Prostate gland (tissue), 2 donors: ENCODE measurements at places on chromosomes 16 and 17. TPM values are rescaled to one million over a fixed set of nuclear protein-coding genes. Genes with fewer than 3 reads are reported as not detected.

The ATF7IP2 gene
- 1.2 TPM for total RNA-seq

The ESRP2 gene
- total RNA-seq, result 48.1 TPM

The PRAC1 gene
- total RNA-seq, result 243 TPM

The C16orf54 gene
- 1.1 TPM for total RNA-seq

The ABCC11 gene
- 1.5 TPM for total RNA-seq

The NR1D1 gene
- total RNA-seq, result 10.7 TPM

The LITAFD gene
- 2.3 TPM for total RNA-seq

The GPR179 gene
- 0.40 TPM for total RNA-seq

The PRKAR1A gene
- 296 TPM for total RNA-seq

The CTRB1 gene
- total RNA-seq, result 7.0 TPM

The SOST gene
- total RNA-seq, result 0.18 TPM

The TRPV3 gene
- not detected for total RNA-seq

The CRYBA1 gene
- total RNA-seq, result not detected

The CARD14 gene
- total RNA-seq, result 10.2 TPM

The ASB16 gene
- 4.4 TPM for total RNA-seq

The SCNN1B gene
- total RNA-seq, result 11.8 TPM

The CLDN9 gene
- total RNA-seq, result not detected

The CES1 gene
- total RNA-seq, result 18.7 TPM

The EVI2A gene
- total RNA-seq, result 2.6 TPM

The ITFG1 gene
- total RNA-seq, result 104 TPM

The SULT1A2 gene
- 3.1 TPM for total RNA-seq

The ETV4 gene
- 4.0 TPM for total RNA-seq

The VASN gene
- 97.4 TPM for total RNA-seq

The NLE1 gene
- total RNA-seq, result 17.7 TPM

The GRAPL gene
- not detected for total RNA-seq

The SLC5A11 gene
- total RNA-seq, result not detected

The ALG1 gene
- 35.1 TPM for total RNA-seq

The CAPNS2 gene
- total RNA-seq, result 1.9 TPM

The DBNDD1 gene
- 7.7 TPM for total RNA-seq
